ENCODE measurements at places on chromosomes 6 and 20.

- DNase-seq = peak; percentile 24
These were observed 578 bp downstream of the RGL2 start for GRCh38 chr6:33297956-33298772.

DNA sequence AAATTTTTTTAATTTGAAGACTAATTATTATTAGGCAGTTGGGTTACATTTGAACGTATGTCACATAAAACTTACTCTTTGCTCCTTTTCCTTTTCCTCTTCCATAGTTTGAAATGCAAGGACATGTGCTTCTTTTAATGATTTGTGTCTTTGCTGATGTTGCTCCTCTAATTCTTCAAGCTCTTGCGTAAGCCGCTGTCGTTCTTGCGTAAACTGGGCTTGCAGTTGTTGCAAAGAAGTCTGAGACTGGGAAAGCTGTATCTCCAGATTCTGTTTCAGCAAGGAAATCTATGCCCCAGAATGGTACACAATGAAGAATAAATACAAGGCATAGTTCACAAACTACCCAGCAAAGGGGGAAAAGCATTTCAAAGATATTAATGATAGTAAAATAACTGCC is 45.1 kb upstream of the MCM9 start:
- no peak for DNase-seq

DNA sequence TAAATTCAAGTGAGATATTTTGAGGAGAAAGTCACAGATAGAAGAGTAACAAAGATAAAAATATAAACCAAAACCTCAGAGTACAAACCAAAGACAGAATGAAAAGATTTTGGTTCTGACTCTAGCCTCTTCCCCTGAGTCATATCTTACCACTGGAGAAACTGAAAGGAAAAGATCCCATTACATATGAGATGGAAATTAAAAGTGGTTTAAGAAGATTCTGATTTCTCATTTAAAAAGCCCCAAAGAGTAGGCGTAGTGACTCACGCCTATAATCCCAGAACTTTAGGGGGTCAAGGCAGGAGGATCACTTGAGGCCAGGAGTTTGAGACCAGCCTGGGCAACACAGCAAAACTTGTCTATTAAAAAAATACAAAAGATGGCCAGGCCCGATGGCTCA is 30.6 kb downstream of the SPINT4 start:
- no peak for DNase-seq

GRCh38 chr6:130994319-130995097 is 68.5 kb downstream of the EPB41L2 start:
- DNase-seq = no peak

DNA sequence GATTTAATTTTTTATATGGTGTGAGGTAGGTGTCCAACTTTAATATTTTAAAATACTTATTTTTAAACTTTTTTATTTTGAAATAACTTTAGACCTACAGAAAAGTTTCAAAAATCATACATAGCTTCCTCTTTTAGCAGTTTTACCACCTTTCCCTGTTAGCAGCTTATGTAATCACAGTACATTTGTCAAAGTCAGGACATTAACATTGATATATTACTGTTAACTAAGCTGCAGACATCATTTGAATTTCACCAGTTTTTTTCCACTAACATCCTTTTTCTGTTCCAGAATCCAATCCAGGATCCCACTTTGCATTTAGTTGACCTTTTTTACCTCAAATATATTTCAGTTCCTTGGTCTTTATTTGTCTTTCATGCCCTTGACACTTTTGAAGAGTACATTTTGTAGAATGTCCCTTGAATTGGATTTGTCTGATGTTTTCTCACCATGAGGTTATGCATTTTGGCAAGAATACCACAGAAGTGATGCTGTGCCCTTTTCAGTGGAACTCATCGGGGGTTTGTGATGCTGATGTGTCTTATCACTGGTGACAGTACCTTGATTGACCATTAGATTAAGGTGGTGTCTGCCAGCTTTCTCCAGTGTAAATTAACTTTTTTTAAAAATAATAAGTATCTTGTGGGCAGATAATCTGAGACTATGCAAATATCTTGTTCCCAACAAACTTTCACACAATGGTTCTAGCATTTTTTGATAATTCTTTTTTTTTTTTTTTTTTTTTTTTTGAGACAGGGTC is 33.4 kb downstream of the TTLL9 start:
- no peak for DNase-seq

- DNase-seq = peak; percentile 14
These were observed 769 bp upstream of the TRPC4AP start for GRCh38 chr20:35093267-35093884.

DNA sequence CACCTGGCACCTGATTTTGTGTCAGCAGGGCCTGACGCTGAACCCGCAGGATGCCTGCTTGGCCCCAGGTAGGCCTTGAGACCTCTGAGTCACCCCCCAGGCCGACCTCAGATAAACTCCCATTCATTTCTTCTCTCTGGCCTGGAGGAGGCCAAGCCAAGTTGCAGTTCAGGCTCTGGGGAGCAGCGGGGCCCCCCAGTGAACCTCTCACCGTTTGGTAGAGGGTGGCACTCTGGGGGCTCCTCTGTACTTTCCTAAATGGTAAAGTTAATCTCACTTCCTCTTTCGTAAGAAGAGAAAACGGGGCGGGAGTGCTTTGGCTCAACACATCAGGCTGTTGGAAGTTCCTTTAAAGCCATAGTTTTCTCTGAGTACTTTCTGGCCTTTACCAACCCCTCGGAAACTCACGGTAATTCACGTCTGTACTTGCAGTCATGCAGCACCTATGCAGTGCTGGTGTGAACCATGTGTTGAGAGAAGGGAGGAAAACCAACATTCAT is 2.8 kb downstream of the SIRPA start:
- DNase-seq = no peak

GRCh38 chr20:63056236-63057170 is 49.7 kb upstream of the BHLHE23 start:
- DNase-seq = peak; percentile 38

DNA sequence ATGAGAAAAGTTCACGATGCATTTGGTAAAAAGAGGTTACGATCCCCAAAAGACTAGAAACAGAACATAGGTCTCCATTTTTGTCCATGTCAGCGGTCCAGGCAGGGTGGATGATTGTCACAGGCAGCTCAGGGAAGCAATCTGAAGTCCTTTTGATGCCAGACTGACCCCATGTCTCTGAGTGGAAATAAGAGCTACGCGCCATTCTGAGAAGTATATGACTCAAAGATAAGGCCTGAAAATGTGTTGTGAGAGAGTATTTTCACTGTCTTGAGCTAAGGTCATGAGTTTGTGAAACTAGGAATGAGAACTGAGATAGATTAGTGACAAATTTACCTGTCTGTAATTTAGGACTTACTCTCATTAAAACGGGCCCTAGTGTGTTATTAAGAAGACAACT is 69.5 kb downstream of the LYRM4 start:
- DNase-seq = no peak
